Fibroblast of mammary gland (primary cell): ENCODE measurements at places on chromosomes 2 and 18.

DNA sequence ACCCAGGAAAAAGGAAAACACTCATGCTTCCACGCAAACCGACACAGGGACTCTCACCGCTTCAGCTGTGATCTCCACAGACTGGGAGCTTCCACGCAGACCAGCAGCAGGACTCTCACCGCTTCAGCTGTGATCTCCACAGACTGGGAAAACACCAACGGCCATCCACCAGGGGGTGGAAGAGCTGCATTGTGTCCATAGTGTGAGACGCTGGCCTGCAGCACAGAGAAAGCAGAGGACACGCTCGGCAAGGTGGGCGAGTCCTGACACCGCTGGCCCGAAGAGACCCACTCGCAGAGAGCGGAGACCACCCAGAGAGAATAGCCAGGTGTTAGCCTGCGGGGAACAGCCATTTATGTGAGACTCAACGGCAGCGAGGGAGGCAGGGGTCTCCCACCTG lies 42.5 kb upstream of the NFATC1 start:
- DNase-seq: no peak

DNA sequence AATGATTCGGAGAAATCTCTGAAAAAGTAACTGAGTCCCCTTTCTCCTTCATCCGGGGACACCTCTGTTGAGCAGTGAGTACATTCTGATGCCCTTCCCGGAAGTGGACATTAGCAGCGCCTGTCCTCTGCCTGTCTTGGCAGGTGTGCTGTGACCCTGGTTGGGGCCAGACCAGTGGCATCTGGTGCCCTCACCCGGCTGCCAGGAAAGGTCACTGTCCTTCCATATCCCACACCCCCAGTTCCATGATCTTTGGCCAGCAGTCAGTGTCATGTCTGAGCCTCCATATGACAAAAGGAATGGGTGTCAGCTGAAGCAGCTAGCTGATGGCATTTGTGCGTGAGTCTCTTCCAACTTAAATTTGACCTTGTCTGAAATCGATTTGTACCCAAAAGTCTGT lies 128.1 kb downstream of the NCK2 start:
- no peak for DNase-seq

- peak; percentile 3 for DNase-seq
Measured at GRCh38 chr2:187826023-187826422, 271.8 kb upstream of the TFPI start.

GRCh38 chr2:81940266-81940955 lies 1635.9 kb upstream of the LRRTM1 start:
- no peak for DNase-seq

DNA sequence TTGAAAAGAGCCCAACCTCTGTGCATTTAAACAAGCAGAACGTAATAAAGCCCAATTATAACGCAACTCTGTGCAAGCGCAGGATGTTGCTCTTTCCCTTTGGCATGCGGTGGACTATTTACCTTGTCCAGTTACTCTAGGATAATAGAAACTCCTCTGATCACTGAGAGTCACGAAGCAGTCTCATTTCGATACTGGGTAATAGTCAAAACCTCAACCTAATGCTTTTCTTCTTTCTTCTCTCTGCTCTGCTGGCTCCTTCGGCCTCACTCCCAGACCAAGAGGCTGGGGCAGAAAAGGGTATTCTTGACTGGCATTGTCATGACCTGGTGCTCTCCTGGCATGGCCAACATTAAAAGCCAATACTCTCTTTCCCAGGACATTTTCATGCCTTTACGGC lies 89.7 kb upstream of the GCFC2 start:
- no peak for DNase-seq

GRCh38 chr2:174800436-174801205 lies 36.3 kb upstream of the CHRNA1 start:
- no peak for DNase-seq

DNA sequence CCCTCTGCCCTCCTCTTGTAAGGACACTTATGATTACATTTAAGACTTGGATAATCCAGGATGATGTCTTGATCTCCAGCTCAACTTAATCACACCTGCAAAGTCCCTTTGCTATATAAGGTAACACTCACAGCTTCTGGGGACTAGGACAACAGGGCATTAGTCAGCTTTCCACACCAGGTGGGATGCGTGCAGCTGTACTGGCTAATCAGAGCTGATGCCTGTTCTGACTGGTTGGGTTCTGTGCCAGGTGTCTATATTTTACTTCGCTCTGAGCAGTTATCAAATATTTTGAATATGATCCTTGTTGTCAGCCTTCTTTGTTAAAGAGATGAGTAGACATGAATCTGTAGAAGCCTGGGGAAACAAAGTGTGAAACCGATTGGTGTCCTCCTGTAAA lies 115.5 kb upstream of the ATP8B1 start:
- DNase-seq: no peak

GRCh38 chr2:28093308-28093707 lies 202.8 kb downstream of the BABAM2 start:
- no peak for DNase-seq

GRCh38 chr2:30275256-30275655 lies 43.9 kb downstream of the LBH start:
- no peak for DNase-seq

- no peak for DNase-seq
Measured at GRCh38 chr2:186733414-186733813, 39.6 kb downstream of the FAM171B start.

DNA sequence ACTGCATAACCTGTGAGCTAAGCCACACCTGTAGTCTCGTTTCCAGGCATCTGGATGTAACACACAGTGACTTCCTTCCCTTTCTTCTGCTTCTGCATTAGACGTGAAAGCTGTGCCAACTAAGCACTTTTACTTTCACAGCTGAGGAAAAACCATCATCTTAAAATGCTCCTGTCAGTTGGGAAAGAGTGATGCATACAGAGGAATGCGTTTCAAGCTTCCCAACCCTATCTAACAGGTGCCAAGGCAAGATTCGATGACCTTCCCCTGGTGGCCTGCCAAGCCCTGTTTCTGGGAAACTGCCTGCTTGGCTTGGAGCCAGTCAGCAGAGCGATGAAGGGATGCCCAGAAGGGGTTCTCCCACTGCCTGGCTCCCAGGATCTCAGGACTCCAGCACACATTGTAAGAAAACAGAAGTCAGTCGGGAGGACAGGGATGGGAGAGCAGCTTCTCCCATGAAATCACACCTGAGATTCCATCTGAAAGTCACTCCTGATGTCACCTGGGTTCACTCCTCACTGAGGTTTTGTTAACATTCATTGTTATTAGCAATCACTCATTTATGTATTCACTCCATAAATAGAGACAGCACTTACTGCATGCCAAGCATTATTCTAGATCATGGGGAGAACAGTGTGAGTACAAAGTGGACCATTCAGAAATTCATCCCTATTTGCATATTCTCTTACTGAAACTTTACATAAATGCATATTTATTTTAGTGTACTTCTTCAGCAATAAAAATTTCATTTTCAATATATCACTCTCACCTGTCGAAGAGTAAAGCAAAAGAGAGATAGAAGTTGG lies 64.1 kb downstream of the DTNA start:
- peak; percentile 60 for DNase-seq
